ENCODE measurements at places on chromosomes 13 and 19.

GRCh38 chr19:14081797-14082674 lies 3.5 kb downstream of the C19orf67 start:
- no peak for DNase-seq

GRCh38 chr13:46176756-46177155 lies 5.2 kb downstream of the LCP1 start:
- no peak for DNase-seq

DNA sequence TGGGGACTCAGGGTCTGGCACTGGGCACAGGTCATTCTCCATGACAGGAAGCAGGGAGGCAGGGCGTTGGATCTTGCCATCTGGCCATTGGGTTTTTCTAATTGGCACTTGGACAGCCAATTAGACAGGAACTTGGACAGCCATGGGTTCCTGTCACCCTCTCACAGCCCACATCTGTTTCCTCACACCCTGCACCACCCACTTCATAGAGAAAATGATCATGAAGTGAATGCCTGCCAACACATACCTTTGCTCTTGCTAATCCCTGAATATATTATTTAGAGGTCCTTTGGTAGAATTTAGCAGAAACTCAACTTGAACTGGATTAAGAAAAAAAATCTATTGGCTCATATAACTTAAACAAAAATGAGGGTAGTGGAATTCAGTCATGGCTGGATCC lies 4.9 kb upstream of the OLFM2 start:
- DNase-seq = no peak

GRCh38 chr13:113216254-113217048 lies 7.0 kb downstream of the CUL4A start:
- no peak for DNase-seq

DNA sequence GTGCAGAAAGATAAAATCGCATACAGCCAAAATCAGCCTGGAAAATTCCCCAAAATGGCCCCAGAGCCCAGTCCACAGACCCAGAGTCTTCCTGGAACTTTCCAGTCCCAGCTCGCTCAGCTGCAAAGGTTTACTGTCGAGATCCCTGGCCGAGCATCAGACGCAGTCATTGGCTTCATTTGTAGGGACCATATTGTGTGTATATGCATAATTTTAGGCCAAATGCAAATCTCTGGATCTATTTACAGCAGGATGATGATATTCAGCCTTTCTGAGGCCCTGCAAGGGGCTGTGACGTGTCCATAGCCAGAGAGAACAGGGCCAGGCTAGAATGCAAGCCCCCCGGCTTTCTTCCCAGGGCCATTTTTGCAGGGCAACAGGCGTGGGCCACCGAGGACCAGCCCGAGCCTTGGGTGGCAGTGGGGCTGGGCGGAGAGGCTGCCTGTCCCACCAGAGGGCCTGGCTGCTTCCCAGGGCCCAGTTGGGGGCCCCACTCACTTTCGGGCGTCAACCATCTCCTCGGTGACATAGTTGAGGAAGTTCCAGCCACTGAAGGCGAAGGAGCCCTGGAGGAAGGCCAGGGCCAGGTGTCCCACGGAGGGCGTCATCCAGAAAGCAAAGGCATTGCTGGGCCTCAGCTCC lies 13.7 kb downstream of the SLC7A10 start:
- no peak for DNase-seq

DNA sequence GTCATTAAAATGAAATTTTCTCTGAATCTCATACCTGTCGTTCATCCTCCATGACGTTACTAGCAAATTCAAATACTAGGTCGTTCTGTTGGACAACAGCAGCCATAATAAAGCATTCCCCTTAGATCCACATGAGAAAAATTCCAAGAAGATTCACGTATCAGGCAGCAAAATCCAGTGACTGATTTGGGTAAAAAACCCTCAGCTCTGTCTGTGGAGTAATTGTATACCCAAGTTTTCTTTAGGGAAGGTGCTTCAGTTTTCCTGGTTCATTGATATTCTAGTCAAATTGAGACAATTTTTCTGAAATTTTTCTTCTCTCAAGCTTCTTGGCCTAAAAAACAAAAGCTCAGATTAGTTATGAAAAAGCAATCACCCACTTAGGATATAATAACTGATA lies 37.2 kb downstream of the ELF1 start:
- no peak for DNase-seq

GRCh38 chr13:112574834-112575613 lies 12.9 kb downstream of the TUBGCP3 start:
- no peak for DNase-seq

- DNase-seq = no peak
Observed at GRCh38 chr19:37973666-37974065, 66.7 kb downstream of the SIPA1L3 start.

- DNase-seq = peak; percentile 26
Observed at GRCh38 chr13:98466634-98467236, 110.2 kb downstream of the STK24 start.

- no peak for DNase-seq
Observed at GRCh38 chr19:45464852-45465441, 2.8 kb upstream of the FOSB start.

GRCh38 chr19:18869023-18869618 lies 26.8 kb downstream of the CERS1 start:
- DNase-seq = no peak

- DNase-seq = no peak
Observed at GRCh38 chr13:26711211-26711610, 49.4 kb downstream of the GPR12 start.

DNA sequence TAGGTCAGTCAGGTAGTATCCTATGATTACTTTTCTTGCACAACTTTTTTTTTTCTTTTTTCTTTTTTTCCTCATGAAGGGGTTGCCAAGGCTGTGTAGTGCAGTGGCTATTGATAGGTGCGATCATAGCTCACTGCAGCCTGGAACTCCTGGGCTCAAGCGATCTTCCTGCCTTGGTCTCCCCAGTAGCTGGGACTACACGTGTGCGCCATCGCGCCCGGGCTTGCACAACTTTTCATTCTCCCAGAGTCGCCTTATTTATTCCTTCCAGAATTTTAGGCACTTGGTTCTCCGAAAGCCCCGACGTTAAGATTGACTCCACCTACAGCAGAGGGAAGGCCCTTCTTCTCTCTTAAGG lies 867 bp upstream of the ZNF613 start:
- DNase-seq = no peak

GRCh38 chr13:27973291-27973690 lies 4.2 kb upstream of the CDX2 start:
- no peak for DNase-seq
